ENCODE measurements at places on chromosomes 13 and 19.
A peak's percentile ranks its signal among the peaks of the same experiment; 100 is the strongest.

DNA sequence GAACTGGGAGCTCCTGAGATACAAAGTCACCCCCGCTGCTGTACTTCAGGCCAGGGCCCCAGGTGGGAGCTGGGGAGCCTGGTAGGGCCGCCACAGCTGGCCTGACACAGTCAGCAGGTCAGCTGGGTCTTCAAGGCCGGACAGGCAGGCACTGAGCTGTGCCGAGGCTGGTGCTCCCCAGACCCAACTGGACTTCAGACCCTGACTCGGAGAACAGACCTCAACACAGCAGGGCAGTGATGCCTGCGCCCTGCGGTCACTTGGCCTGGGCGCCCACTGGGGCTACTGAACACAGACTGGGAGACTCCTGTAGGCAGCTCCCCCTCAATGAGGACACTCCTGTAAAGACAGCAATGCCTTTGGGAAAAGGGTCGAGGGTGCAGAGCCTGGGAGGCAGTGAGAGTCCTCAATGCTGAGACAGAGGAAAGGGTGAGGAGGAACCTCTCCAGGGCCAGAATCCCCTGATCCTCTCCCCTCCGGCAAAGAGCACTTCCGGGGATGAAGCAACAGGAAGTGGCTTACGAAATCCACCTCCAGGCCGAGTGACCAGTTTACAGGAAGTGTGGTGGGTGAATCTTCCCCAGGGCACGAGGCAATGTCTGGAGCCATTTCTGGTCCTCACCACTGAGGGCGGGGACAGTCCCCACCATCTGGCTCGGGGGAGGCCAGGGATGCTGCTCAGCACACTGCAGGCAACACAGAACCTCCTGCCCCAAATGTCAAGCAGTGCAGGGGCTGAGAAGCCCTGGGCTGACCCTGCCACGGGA lies 40.8 kb upstream of the ISYNA1 start:
- DNase-seq = peak; percentile 71

- no peak for DNase-seq
Measured at GRCh38 chr19:4134351-4134750, 10.4 kb upstream of the MAP2K2 start.

DNA sequence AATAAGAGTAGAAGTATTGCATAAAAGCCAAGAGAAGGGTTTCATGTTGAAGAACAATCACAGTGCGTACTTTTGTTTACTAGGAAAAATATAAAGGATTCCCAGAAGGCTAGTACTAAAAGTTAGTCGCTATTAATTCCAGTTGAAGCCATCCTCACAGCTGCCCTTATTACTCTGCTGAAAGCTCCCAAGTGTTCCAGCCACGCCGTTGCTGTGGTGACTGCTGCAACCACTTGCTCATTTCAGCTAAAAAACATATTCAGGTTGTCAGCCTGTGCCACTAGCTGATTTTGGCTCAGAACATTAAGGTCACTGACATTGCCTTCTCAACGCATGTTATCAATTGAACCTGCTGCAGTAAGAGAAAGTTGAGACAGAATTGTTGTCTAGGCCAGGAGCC lies 87.1 kb upstream of the FNDC3A start:
- DNase-seq = no peak

GRCh38 chr19:14889994-14890642 lies 4.2 kb upstream of the OR7A17 start:
- no peak for DNase-seq

GRCh38 chr19:18969931-18970659 lies 29.1 kb upstream of the HOMER3 start:
- no peak for DNase-seq

DNA sequence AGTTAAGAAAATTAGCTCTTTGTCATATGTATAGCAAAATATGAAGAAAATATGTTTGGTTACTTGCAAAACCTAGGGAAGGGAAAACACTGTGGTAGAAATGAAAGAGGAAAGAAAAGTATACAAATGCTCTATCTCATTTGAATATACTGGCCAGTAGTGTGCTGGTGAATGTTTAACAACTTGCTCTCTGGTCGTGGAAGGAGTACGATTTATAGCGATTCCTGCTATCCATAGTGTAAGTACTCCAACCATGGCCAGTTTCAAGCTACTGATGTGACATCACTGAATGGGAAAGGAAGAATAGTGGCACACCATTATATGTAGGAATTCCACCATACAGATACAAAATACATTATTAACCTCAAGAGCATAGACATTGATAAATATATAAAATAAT lies 9.3 kb downstream of the BORA start:
- peak; percentile 13 for DNase-seq

GRCh38 chr19:15820646-15821045 lies 5.2 kb upstream of the OR10H1 start:
- DNase-seq = no peak

DNA sequence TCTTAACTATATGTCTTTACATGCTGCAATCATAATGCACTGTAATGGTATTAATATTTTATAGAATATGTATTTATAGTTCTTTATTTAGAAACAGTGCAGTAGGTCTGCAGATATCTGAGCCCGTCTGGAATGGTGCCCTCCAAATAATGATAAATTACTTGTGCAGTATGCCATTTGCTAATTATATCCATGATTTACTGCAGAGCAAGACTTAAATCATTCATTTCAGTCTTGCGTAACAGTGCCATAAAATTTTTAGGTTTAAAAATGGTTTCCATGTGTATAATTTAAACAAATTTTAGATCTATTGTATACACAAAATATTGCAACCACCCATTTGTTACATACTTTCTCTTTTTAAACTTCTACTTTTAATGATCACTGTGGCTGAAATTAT lies 175.1 kb downstream of the ZNF536 start:
- DNase-seq = no peak

DNA sequence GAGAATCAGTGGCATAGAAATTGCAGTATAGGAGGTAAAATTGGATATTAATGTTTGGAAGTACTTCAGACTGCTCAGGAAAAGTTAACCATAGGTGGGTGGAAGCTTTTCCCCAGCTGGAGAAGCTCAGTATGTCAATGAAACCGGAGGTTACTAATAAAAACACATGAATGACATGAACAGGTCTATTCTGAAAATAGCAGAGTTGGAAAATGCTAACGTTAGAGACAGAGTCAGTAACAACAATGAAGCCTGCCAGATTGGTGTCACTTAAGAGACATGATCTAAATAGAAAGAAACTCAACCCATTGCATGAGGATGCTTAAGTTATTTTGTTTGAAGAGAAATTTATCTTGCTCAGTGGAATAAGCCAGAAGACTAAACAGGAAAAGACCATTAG lies 364.5 kb downstream of the DNAJC15 start:
- DNase-seq = no peak

- no peak for DNase-seq
Measured at GRCh38 chr19:18814063-18814462, 17.7 kb upstream of the UPF1 start.

- no peak for DNase-seq
Measured at GRCh38 chr19:40614622-40615411, 13.6 kb downstream of the LTBP4 start.
